ENCODE measurements at places on chromosomes 7 and 10.

DNA sequence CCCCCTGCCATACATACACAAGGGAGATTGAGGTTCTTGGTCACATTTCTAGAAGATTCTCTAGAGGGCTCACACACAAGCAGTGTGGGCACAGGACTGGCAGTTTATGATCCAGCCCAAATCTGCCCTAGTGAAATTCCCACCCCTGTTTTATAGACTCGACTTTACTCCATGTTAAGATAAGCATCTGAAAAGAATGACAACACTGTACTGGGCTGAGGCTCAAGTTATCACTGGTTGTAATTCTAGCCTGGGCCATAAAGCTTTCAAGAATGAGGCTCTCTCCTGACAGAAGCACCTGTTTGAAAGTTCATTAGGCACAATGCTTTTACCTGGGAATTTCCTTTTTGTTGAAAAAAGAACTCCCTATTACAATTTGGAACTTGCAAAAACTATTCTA is 195.6 kb upstream of the GLI3 start:
- DNase-seq = no peak

- DNase-seq = no peak
Observed at GRCh38 chr10:104925232-104925851, 284.3 kb downstream of the SORCS3 start.

GRCh38 chr10:29756451-29756850 is 121.7 kb upstream of the SVIL start:
- DNase-seq = no peak

DNA sequence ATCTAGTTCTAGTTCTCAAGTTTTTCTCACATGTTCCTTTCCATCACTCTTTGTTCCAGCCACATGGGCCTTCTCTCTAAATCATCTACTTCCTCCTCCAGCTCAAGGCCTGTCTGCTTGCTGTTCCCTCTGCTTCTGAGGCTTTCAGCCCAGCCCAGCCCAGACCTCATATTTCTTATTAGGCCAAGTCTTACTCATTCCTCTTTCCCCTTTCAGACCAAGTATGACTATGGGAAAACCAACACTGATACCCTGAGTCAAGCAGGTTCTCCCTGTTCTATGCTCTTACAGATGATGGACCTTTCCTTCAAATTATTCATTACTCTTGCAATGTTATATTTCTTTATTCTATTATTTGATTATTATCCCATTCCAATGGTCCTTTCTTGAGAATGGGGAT is 80.3 kb upstream of the SEM1 start:
- no peak for DNase-seq

DNA sequence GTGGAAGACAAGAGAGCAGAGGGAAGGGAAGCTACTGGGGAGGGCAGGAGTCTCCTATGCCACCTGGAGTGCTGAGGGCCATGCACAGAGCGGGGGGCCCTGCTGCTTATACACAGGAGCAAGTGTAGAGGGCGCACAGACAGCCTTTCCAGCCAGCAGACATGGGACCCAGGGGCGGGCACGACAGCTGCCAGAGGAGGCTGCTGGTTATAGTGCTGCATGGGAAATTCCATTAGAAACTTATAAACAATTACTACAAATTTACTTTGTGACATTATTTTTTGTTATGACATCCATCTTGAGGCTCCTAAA is 90.5 kb downstream of the WDFY4 start:
- no peak for DNase-seq

- DNase-seq = no peak
Observed at GRCh38 chr10:129877773-129878371, 86.2 kb downstream of the EBF3 start.

GRCh38 chr7:45570797-45571196 is 3.4 kb upstream of the ADCY1 start:
- DNase-seq = no peak

DNA sequence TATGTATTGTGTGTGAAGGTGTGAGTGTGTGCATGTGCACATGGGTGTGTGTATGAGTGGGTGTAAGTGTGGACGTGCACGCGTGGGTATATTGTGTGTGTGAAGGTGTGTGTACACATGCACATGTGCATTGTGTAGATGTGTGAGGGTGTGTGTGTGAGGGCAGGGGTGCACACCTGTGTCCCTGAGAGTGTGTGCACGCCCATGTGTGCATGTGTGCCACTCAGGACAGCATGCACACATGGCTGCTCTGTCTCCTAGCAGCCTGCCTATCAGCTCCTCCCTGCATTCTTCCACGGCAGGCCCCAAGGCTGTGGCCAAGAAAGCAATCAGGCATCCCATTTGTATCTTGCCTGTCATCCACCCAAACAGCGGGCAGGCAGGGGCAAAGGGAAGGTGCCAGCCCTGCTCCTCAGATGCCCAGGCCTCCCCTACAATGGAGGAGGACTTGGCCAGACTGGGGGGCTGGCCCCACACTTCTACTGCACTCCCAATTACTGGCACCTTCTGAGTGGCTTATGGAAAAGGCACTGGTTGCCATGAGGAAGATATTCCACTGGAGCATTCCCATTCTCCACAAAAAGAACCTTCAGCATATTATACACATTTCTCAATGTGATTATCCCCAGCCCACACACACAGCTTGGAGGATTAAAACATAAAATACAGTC is 380.4 kb upstream of the ZMIZ1 start:
- DNase-seq = no peak

- DNase-seq = no peak
Observed at GRCh38 chr10:43258211-43258561, 8.7 kb downstream of the RASGEF1A start.

- peak; percentile 93 for DNase-seq
Observed at GRCh38 chr10:73908853-73909539, 1.9 kb upstream of the PLAU start.

GRCh38 chr7:90595801-90596670 is at the start of gene CDK14:
Gene CDK14 (plus strand): TSS chr7:90596321. CDS start chr7:90596628, 307 bp downstream.
- peak; percentile 56 for DNase-seq

GRCh38 chr7:98211221-98211675 is at the start of gene BHLHA15:
Gene BHLHA15 (plus strand): TSS chr7:98211439. CDS start chr7:98212310, 871 bp downstream.
- DNase-seq = no peak

GRCh38 chr7:40965774-40966173 is 737.1 kb downstream of the INHBA start:
- no peak for DNase-seq

GRCh38 chr10:78935697-78936407 is 132.9 kb upstream of the ZMIZ1 start:
- DNase-seq = no peak

GRCh38 chr7:74466196-74466813 is 12.6 kb downstream of the GTF2IRD1 start:
- DNase-seq = no peak

- DNase-seq = peak; percentile 60
Observed at GRCh38 chr10:14556285-14556956, 218.3 kb downstream of the FAM107B start.

DNA sequence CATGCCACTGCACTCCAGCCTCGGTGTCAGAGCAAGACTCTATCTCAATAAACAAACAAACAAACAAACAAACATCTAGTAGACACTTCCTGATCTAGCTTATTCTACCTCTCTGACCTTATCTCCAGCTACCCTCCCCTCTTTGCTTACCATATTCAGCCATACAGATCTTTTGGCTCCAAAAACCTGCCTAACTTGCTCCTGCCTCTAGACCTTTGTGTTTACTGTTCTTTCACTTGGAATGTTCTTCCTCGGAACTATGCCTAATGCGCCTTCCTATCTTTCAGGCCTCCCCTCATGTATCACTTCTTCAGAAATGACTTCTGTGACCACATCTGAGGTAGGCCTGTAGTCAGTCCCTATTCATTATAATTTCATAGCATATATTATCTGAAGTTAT is 20.3 kb upstream of the WNT8B start:
- no peak for DNase-seq

Measured in brain microvascular endothelial cell (primary cell).